Fibroblast of upper back skin (primary cell): ENCODE measurements at places on chromosomes 16 and 17.

DNA sequence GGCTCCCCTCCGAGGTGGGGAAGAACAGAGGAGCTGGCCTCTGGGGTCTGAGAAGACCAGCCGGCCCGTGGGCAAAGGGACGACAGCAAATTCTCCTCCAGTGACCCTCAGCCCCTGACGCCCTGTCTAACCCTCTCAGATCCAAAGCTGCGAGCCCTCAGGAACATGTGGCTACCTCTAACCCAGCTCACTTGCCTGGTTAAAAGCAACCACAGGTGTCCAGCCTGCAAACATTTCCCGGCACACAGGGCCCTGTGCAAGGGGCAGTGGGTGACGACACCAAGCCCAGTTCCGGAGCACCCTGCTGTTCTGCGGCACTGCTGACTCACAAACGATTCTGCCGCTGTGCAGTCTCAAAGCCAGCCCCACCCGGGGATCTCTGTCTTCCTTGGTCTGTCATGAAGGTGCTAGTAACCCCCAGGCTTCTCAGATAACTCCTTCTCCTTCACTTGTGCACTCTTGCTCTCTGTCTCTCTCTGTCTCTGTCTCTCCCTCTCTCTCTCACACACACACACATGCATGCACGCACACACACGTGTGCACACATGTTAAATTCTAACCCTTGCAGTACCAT, 23.0 kb downstream of the WNT3 start:
- no peak for DNase-seq

- peak; percentile 12 for DNase-seq
Observed at GRCh38 chr17:4605826-4606225, 21.5 kb downstream of the SMTNL2 start.

- DNase-seq = no peak
Observed at GRCh38 chr16:83972256-83973008, 4.4 kb downstream of the NECAB2 start.

DNA sequence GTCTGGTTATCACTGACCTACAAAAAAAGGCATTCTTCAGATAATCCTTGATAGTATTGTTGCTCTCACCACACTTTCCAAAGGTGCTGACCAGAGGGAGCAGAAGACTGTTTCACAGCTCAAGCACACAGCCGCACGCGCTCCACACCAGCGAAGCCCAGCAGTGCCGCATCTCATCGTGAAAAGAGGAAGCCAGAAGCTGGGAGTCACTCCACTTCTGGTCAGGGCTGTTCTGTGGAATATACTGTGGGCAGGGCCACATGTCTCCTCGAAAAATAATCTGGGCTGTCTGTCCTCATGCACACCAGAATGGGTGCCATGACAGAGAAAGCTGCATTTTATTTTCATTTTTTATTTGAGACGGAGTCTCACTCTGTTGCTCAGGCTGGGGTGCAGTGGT, 7.3 kb upstream of the PRSS36 start:
- DNase-seq = no peak

DNA sequence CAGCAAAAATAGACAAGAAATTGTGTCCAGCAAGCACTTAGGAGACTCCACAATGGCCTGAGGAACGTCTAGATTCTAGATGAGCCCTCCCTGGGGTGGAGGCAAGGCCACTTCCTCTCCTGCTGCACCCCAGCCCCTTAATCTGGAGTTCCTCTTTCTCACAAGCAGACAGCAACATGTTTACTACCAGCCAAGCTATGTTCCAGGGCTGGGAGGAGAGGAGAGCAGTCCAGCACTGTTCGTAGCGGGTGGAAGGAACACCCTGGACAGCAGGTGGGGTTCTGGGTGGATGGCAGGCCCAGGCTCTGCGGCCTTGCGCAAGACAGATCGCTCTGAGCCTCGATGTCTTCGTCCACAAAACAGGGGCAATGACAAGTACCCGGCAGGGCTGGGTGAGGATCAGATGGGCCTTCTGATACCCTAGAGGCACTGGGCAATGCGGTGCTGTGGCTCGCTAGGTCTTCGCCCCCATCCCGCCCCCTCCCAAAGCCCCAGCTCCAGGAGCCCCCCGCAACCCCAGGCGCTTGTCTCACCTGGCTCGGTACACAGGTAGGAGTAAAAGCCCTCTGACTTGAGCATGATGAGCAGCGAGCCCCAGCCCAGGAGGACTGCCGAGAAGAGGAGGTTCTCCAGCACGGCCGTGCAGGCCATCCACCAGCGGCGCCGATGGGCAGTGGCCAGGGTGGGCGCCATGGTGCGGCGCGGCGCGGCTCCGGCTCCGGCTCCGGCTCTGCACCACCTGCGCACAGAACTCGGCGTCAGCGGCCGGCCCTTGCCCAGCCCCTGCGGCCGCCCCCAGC, 1.3 kb downstream of the SLC43A2 start:
- no peak for DNase-seq

GRCh38 chr16:89821438-89822187, 5.2 kb upstream of the FANCA start:
- no peak for DNase-seq

- peak; percentile 74 for DNase-seq
Observed at GRCh38 chr16:11202260-11203091, 53.5 kb downstream of the SOCS1 start.

GRCh38 chr17:45138911-45139532, 3.5 kb downstream of the ACBD4 start:
- DNase-seq = no peak

GRCh38 chr16:88491560-88492310, 38.7 kb downstream of the ZFPM1 start:
- DNase-seq = no peak

- no peak for DNase-seq
Observed at GRCh38 chr17:65099475-65099874, 37.7 kb upstream of the RGS9 start.

GRCh38 chr16:54194334-54194743, 92.2 kb downstream of the IRX3 start:
- DNase-seq = no peak

- DNase-seq = no peak
Observed at GRCh38 chr16:73383195-73383987, 335.5 kb upstream of the ZFHX3 start.

GRCh38 chr17:51128076-51128475, 7.4 kb upstream of the SPAG9 start:
- no peak for DNase-seq

DNA sequence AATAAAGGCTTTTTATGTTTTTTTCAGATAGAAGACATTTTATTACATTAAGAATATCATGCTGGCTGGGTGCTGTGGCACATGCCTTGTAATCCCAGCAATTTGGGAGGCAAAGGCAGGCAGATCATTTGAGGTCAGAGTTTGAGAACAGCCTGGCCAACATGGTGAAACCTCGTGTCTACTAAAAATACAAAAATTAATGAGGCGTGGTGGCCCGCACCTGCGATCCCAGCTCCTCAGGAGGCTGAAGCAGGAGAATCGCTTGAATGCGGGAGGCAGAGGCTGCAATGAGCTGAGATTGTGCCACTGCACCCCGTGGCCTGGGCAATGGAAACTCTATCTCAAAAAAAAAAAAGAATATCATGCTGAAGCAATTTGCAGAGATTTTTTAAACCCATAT, 29.1 kb upstream of the HAPSTR1 start:
- DNase-seq = no peak
